ENCODE measurements at places on chromosomes 7 and 10.

- no peak for DNase-seq
These were observed 21.5 kb downstream of the HSPA12A start for GRCh38 chr10:116720668-116721546.

- DNase-seq = no peak
These were observed 130.5 kb upstream of the NPS start for GRCh38 chr10:127418536-127419168.

- DNase-seq = no peak
These were observed 40.6 kb upstream of the TSPAN13 start for GRCh38 chr7:16712916-16713315.

- DNase-seq = no peak
These were observed 5.6 kb upstream of the NSUN5 start for GRCh38 chr7:73314271-73314670.

DNA sequence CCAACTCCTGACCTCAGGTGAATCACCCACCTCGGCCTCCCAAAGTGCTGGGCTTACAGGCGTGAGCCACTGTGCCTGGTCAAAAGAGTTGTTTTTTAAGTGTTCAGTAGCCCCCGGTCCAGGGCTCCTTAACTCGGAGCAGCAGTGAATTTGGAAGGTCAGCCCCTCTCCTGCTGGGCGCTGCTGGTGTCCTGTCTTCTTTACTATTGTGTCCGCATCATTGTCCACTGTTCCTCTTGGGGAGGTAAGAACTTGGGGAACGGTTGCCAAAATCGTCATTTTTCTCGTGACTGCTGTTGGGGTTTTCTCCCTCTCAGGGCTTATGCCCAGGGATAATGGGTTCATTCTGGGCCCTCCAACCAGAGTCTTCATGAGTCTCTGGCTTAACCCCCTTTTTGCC lies 46.7 kb downstream of the CAMK1D start:
- DNase-seq = no peak

DNA sequence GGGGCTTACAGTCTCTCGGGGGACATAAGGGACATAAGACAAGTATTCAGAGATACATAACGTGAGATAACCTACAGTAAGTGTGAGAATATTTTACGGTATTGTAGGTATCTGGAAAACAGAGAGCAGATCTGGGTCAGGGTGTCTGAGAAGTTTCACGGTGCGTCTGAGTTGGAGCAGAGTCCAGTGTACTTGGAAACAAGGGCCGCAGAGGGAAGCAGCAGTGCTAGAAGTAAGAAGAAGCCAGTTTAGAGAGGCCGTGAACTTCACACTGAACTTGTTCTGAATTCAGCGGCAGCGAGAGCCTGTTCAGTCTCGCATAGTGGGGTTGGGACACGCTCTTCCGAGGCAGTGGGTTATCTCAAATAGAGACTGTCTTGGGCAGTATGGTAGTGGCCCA lies 85.5 kb downstream of the TAF3 start:
- DNase-seq = no peak

DNA sequence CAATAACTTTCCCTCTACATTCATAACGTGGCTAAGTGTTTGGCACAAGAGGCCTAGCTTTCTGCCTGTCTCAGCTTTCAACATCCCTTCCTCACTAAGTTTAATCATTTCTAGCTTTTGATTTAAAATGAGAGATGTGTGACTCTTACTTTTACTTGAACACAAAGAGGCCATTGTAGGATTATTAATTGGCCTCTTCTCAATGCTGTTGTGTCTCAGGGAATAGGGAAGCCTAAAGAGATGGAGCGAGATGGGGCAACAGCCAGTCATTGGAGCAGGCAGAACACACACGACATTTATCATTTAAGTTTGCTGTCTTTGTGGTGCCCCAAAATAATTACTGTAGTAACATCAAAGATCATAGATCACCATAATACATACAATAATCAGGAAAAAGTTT lies 167.1 kb upstream of the TRIM24 start:
- no peak for DNase-seq

GRCh38 chr7:129779602-129780256 lies 168.2 kb downstream of the NRF1 start:
- no peak for DNase-seq

DNA sequence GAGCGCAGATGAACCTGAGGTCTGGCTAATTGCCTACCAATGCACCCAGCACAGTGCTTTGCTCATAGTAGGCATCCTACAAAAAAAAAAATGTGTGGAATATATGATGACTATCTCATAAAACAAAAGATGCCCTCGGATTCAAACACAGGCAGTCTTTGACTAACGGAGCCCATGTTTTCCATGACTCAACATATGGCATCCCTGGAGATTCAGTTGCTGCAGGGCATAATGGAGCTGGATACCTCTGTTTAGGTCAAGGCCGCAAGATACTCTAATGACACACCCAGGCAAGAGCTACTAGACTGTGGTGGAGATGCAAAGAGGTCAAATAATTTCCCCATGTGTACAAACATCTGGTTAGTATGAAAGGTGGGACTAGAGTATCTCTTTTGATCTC lies 16.3 kb downstream of the CUBN start:
- DNase-seq = no peak

DNA sequence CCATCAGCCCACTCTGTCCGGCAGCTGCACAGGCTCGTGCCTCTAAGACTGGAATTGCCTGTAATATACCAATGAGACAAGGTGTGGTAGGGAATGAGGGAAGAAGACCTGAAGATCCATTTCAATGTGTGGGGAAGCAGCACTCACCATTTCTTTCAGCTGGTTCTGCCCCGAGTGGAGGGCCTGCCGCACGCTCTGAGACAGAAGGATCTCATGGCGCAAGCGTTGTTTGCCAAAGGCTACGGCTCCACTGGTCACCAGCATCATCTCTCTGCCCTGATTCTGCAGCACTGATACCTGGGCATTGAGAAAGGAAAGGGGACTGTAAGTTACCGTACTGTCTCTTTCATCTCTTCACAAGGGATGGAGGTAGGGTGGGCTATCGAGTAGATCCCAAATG lies 19.4 kb downstream of the ALDH18A1 start:
- no peak for DNase-seq

DNA sequence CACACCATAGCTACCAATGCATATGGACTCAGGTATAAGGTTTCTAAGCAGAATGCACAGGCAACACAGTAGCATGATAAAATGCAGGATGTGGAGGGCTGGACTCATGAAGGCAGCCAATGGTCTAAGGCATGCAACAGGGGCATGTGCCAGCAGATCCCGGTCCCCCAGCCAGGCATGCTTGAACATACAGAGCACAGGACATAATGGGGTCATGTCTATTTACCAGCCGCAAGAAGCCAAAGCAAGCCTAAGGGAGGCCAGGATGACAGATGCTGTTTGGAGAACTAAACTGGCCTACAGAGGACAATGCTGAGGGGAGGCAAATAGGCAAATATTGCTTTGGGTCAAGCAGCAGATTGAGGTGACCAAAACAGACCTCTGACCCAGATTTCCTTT lies 60.0 kb upstream of the PDLIM1 start:
- no peak for DNase-seq

- DNase-seq = no peak
These were observed 28.3 kb downstream of the CNOT4 start for GRCh38 chr7:135481598-135481979.
